Brain microvascular endothelial cell (primary cell): ENCODE measurements at places on chromosomes 11 and 22.

- DNase-seq = no peak
Measured at GRCh38 chr11:73145986-73146575, 4.0 kb upstream of the FCHSD2 start.

DNA sequence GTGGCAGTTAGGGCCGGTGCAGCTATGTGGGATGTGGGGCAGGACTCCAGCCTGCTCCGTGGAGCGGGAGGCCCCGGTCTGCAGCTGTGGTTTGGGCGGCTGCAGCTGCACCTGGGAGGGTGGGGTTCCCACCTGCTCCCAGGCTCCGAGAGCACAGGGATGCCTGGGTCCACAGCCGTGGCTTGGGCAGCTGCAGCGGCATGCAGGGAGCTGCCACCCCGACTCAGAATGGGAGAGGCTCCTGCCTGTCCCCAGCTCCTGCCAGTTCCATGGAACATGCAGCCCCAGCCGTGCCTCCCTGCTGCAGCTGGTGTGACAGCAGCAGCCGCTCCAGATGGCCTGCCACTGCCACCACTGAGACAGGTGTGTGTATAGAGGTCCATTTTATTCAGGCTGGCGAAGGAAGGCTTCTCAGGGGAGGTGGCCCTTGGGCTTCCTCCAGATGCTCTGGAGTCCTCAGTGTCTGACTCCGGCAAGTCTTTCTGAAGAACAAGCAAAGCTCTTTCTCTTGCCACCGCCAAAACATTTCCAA is 21.8 kb upstream of the UPK3A start:
- no peak for DNase-seq

DNA sequence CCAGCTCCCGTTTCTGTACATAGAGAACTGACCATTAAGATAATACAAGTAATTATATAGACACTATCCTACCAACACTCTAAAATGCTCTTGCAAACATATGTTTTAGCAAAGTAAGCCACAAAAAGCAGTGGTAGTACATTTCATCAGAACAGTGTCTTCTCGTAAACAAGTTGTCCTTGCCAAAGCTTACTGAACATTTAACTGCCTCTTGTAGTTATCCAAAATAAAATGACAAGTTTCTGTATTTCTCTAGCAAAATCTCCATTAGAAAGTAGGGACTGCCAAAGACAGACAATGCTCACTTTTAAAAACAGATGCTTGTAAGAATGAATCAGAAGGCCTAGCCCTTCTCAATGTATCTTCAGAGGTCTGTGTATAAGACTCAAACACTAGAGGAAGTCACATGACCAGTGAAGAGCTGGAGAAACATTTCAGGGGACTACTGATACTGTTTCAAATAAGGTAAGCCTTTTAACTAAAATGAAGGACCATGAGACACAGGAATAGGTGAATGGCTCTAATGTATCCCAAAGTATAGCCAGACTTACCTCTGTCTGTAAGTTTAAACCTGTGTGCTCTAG is 7.8 kb upstream of the ZC3H12C start:
- DNase-seq = no peak

GRCh38 chr11:33930317-33931021 is 38.6 kb upstream of the LMO2 start:
- no peak for DNase-seq

GRCh38 chr22:48887394-48888332 is 940.0 kb downstream of the BRD1 start:
- DNase-seq = no peak

DNA sequence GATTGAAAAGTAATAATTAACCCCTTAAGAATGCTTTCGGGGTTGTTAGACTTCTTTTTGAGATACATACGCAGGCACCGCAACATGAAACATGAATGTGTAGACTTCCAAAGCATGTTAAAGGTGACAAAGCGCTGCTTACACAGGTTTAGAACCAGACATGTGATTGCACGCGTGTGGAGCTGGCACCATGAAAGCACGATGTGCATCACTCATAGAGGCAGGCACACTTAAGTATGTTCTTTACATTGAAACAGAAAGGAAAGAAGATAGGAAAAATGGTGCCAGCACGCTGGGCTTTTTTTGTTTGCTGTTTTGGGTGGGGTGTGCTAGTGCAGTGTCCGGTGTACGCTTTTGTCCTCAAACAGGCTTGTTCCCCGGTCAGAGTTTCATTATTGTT is 83.6 kb upstream of the PPARA start:
- no peak for DNase-seq

DNA sequence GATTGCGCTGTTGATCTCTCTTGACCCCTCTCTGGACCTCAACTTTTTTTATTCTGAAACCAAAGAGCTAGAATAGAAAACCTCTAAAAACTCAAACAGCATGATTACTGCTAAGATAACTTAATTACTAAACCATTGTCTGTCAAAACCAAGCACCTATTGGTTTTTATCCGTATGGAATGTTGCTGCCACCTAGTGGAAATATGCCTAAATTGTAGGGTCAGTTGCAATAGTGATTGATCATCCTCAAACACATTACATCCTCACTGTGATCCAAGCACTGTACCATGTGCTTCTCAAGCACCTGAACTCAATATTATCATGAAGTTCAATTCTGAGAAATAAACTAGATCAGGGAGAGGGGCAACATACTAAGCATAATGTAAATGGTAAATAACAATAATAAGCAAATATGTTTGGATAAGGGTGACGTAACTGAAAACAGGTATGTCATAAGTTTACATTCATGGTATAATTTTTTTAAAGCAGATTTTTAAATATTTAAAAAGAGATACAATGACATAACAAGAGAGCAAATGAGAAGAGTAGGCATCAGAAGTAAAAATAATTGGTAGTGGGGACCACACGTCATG is 3.8 kb upstream of the OR5A2 start:
- DNase-seq = peak; percentile 37

GRCh38 chr11:64791781-64792291 is 11.2 kb downstream of the MAP4K2 start:
- DNase-seq = no peak

GRCh38 chr11:87347854-87348253 is 310.1 kb downstream of the TMEM135 start:
- DNase-seq = no peak

- DNase-seq = no peak
Measured at GRCh38 chr22:24033731-24034130, 22.6 kb downstream of the CABIN1 start.

DNA sequence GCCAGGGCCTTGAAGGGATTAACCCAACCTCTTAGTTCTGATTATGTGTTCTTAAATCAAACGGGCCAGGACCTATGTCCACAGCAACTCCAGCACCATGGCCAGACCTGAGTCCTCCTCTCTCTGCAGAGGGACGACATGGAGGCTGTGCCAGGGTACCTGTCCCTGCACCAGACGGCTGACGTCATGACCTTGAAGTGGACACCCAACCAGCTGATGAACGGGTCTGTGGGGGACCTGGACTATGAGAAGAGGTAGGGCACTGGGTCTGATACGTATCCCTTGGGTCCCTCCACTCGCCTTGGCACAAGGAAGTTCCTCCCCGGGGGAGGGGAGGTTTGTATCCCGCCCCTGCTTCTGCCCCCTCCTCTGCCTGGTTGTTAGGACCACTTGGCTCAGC is 53.6 kb downstream of the SGSM1 start:
- DNase-seq = no peak

GRCh38 chr22:40211476-40212054 is 33.8 kb downstream of the TNRC6B start:
- no peak for DNase-seq

GRCh38 chr22:30232716-30233218 is 13.8 kb downstream of the LIF start:
- no peak for DNase-seq

GRCh38 chr22:30646518-30647160 is 11.1 kb downstream of the SLC35E4 start:
- no peak for DNase-seq

DNA sequence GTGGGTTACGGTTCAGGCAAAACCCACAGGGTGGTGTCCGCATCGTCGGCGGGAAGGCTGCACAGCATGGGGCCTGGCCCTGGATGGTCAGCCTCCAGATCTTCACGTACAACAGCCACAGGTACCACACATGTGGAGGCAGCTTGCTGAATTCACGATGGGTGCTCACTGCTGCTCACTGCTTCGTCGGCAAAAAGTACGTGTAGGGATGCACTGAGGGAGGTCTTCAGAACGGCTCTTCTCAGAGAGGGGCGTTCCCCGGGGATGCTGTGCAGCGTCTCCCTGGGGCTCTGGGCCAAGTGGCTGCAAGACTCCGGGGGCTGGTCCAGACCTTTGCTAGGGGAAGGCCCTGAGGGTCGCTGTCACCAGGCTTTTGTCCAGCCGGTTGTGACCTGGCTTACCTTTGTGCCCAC is 1.3 kb downstream of the ACR start:
- no peak for DNase-seq

- no peak for DNase-seq
Measured at GRCh38 chr22:23382428-23383218, 197.5 kb downstream of the IGLL1 start.

- DNase-seq = no peak
Measured at GRCh38 chr22:43996981-43997265, 27.2 kb upstream of the PARVB start.

DNA sequence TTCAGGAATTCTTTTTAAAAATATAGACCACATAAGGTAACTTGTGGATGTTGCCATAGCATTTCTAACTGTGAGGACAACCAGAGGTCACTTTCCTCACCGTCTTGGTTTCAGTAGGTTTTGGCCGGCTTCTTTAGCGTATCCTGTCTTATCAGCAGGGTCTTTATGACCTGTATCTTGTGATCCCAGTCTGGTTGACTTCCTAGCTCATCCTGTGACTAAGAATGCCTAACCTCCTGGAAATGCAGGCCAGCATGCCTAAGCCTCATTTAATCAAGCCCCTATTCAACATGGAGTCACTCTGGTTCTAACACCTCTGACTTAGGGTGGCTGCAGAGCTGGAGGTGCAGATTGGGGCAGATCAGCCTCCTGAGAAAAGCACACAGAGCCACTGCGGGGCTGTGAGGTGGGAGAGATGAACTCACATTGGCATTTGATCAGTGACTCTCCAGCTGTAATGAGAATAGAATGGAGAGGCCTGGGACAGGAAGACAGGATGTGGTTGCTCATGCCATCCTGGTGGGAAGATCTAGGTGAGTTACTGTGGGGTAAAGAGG is 41.1 kb upstream of the TOP3B start:
- DNase-seq = no peak

GRCh38 chr11:17277024-17277584 is 565 bp downstream of the NUCB2 start:
- peak; percentile 17 for DNase-seq

GRCh38 chr11:1077417-1078119 is 2.9 kb downstream of the MUC2 start:
- DNase-seq = no peak

- no peak for DNase-seq
Measured at GRCh38 chr22:37174964-37175363, 13.1 kb downstream of the C1QTNF6 start.

- no peak for DNase-seq
Measured at GRCh38 chr11:63909591-63910506, 7.1 kb downstream of the RCOR2 start.

DNA sequence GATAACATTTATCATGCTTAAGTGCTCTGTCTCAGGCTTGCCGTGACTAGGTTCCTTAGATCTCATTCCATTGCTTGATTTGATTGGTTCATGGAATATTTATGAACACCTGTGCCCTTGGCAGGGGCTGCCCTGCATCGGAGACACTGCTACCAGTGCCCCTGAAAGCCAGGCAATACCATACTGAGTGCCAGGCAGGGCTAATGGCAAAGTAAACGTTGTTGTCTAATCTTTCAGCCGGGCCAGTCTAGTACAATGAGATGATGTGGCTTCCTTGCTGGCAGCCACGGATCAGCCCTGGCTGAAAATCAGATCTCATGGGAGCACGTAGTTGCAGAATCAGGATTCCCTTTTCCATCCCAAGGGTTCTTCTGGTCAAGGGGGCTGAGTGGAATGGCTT is 5.0 kb upstream of the PGA3 start:
- no peak for DNase-seq

GRCh38 chr22:20117633-20118299 is 740 bp upstream of the TRMT2A start:
- DNase-seq = peak; percentile 6

DNA sequence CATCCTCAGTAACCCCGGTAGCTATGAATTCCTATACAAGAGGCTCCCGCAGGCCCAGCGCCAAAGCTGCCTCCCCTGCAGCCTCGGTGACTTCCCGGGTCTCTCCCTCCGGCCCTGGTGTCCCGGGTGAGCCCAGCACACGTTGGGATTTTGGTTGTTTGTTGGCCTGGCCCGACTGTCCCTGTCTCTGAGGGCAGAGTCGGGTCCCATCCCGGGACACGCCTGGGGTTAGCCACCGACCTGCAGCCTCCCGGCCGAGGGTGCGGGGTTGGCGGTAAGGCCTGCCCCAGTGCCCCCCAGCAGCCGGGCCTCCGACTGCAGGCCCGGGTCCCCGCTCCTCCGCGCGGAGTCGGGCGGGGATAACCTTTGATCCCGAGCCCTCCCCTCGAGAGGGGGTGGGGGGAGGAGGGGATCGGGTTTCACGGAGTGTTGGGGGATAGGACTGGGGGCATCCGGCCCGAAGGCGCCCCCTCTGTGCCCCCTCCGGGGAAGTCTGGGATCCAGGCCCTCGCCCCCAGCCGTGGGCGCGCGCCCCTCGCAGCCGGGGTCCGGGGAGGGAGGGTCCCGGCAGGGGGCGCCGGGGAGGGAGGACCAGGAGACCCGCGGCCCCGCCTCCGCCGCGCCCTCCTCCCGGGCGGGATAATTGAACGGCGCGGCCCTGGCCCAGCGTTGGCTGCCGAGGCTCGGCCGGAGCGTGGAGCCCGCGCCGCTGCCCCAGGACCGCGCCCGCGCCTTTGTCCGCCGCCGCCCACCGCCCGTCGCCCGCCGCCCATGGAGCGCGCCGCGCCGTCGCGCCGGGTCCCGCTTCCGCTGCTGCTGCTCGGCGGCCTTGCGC is at the start of gene FBLN1:
TSS of gene FBLN1 (plus strand) at position 669 of the 835 bp plus-strand sequence. CDS start at position 772, 103 bp downstream.
- DNase-seq = no peak

DNA sequence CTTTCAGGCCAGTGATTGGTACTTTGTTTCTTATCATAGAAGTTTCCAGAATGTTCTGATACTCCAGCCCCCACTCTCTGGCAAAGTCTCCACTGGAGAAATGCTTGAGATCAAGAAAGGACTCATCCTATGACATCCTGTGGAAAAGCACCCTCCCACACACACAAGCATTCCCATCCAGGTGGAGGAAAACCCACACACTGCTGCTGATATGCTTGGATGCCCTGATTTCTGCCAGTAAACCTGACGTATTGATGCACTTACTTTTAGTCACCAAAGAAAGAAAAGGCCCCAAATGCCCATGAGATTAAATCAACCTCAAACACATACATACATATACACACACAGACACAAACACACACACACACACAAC is 9.2 kb upstream of the SLC5A12 start:
- peak; percentile 10 for DNase-seq

- DNase-seq = no peak
Measured at GRCh38 chr11:16160146-16160545, 196.2 kb downstream of the SOX6 start.

- DNase-seq = no peak
Measured at GRCh38 chr11:114064216-114064615, 4.7 kb downstream of the ZBTB16 start.

DNA sequence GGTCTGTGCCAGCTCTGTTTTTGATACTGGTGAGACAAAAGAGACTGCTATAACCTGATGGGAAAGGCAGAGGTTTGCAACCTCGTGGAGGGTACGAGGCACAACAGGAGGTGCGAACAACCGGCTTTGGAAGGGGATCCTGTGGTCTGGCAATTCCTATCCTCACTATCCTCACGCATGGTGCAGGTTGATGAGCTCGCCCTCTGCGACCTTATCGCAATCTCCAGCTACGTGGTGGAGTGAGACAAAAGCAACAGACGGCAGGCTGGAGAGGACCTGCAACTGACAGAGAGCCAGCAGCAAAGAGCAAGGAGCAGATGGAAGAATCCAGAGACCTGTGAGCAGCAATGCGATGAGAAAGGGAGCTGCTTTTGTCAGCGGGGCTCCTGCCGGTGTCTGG is 47.3 kb upstream of the TSKU start:
- no peak for DNase-seq
